ENCODE measurements at places on chromosomes 13 and 19.

DNA sequence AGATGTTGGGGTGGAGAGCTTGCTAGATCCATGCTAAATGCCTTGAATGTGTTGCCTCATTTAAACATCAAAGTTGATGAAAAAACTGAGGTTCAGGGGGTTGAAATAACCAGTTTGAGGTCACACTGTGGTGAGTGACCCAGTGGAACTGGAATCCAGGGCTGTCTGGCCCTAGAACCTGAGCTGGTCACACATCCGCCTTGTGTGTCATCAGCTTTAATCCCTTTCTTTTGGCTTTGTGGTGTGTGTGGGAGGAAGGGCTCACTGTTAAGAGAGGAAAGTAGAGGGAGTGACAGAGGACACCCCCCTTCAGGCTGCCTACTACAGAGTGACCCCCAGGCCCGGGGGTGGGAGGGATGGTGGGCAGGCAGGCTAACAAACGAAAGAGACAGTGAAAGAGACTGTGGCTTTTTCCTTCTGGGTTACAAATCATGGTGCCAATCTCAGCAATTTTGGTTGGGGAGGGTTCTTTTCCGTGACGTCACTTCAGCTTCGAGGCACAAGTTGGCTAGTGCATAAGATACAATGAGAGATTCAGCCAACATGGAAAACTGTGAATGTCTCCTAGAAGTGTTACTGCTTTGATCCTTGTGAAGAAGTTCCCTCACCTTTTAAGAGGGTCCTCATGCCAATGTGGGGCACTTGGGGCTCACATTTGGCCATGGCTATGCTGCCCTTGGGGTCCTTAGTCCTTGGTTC lies 164.9 kb downstream of the DLEU7 start:
- peak; percentile 94 for DNase-seq

DNA sequence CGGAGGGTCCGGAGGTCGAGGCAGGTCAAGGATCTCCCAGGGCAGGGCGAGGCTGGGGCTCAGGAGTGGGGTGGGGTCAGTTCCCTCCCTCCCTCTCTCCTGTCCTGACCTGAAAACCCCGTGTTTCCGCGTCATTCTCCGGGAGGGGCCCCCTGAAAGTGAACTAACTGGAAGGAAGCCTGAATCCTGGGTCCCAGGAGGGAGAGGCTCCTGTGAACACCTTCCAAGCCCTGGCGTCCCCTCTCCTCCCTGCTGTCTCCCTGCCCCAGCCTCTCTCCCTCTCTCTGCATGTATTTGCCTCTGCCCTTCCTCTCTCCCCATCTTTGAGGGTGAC lies 741 bp upstream of the CADM4 start:
- DNase-seq, result no peak

GRCh38 chr19:23525276-23525852 lies 130.1 kb upstream of the ZNF91 start:
- no peak for DNase-seq

DNA sequence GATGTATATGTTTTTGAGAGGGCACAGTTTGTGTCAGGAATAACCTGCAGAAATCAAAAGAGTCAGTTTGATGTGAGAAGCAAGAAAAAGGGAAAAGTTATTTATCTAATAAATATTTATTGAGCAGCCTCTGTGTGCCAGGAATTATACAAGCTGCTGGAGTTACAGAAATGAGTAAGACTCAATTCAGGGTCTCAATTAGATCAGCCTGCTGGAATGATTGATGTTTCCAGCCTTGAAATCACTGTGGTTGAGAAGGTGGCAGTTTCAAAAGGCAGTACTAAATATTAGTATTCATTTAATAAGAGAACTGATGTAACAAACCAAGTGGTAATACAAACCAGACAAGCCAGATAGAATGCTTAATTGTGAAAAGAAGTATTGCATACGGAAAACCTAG lies 782.4 kb upstream of the GPC6 start:
- DNase-seq, result no peak

DNA sequence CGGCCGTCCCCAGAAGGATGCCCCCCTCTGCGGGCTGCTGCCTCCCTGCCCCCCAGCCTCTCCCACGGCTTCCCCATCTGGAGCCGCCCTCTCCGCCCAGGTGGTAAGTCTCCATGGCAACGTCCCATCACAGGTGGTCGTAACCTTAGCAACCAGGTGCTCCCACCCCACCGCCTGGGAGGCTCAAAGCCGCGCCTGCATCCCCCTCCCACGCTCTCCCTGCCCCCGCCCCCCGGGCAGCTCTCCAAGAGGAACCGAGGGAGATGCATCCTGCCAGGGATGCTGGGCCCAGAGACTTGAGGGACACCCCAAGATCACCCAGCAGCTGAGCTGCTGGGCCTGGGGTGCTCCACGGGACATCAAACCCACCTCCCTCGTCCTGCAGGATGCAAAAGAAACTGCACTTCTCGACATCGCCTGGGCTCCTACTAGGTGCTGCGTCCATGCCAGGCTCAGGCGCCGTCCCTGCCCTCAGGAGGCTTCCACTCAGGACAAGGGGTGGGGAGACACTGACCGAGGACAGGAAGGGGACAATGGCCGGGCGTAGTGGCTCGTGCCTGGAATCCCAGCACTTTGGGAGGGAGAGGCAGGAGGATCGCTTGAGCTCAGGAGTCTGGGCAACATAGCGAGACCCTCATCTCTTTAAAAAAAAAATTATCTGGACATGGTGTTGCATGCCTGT lies 5.0 kb upstream of the LINGO3 start:
- DNase-seq, result no peak

- no peak for DNase-seq
Measured at GRCh38 chr19:14182476-14182875, 23.5 kb downstream of the ADGRL1 start.

DNA sequence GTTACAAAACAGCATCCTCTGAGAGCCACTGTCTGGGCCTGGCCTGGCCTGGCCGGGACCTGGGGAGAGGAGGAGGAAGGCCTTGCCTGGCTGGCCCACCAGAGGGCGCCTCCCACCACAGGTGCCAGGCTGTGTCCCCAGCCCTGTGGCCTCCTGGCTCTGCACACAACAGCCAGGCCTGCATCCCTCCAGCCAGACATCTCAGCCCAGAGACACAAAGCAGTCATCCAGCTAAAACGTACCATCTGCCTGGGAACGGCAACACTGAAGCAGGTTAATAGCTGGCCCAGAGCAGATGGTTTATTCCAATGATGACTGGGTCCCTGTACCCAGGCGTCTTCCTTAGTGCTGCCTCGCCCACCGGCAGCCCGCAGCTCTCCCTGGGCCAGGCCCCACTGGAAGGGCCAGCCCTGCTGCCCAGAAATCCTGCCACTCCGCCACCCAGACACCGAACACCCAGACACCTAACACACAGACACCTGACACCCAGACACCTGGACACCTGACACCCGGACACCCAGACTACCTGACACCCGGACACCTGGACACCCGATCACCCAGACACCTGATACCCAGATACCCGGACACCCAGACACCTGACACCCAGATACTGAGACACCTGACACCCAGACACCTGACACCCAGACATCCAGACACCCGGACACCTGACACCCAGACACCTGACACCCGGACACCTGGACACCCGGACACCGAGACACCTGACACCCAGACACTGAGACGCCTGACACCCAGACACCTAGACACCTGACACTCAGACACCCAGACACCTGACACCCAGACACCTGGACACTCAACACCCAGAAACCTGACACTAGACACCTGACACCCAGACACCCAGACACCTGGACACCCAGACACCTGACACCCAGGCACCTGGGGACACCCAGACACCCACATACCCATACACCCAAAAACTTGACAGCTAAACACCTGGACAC lies 20.1 kb downstream of the C19orf12 start:
- peak; percentile 65 for DNase-seq

GRCh38 chr19:16116067-16116466 lies 4.4 kb downstream of the RAB8A start:
- no peak for DNase-seq

DNA sequence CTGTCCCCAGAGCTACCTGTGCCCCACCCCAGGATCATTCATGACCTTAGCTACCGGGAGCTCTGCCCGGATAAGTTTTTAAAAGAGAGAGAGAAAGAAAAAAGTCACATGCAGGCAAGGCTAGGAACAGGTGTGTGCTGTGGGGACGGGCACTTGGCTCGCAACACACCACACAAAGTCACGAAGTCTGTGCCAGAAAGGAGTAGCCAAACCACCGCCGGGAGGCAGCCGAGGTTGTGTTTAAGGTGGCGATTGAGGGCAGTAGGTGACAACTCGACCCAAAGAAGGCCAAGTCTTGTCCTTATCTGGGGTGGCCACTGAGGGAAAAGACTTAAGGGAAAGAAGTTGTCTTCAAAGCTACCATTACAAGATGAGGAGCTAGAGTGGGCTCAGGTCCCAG lies 4.6 kb upstream of the TSHZ3 start:
- DNase-seq, result no peak

DNA sequence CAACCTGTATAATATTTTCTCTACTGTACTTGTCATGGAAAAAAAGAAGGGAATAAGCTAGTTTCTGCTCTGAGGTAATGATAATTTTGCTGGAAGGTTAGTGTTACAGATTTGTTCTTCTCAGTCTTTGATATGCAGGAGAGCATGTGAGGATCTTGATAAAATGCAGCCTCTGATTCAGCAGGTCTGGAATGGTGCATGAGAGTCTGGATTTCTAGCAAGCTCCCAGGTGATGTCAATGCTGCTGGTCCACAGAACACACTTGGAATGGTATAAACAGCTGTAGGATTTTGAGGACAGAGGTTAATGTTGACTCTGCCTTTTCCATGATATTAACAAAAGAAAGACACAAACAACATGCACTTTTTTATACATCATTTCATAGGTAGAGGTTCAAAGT lies 173.6 kb downstream of the NDFIP2 start:
- DNase-seq, result no peak

GRCh38 chr19:4635754-4636116 lies 3.6 kb upstream of the TNFAIP8L1 start:
- DNase-seq, result no peak

DNA sequence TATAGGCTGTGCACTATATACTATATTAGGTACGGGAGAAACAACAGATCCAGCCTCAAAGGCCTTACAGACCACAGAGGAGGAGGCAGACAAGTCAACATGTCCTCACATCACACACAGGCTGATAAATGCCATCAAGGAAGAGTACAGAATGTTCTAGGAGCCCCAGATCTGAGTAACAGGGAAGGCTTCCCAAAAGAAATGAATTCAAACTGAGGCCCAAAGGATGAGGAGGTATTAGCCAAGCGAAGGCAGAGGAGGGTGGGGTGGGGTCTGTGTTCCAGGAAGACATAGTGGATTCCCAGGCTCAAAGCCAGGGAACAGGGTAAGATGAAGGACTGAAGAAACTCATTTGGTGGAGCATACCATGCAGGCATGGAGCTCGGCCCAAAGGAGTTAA lies 55.1 kb downstream of the RXFP2 start:
- no peak for DNase-seq

DNA sequence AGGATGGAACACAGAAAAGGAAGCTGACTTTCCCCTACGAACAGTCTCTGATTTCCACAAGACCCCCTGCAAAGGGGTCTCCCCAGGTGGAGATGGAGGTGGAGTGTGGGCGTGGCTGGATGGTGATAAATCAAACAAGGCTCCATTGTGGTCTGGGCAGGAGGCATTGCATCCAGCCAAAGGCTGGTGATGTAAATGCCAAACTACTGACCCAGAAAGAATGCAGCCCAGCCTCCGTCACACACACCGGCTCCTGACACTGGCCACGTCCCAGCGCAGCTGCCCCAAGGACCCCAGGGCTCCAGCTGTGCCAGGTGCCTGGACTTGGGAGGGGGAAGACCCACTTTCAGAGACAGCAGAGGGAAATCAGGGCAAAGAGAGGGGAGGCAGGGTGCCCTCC lies 6.3 kb downstream of the SLC7A1 start:
- DNase-seq, result peak; percentile 77

- DNase-seq, result no peak
Measured at GRCh38 chr19:14544977-14545715, 15.8 kb downstream of the TECR start.

- DNase-seq, result peak; percentile 33
Measured at GRCh38 chr19:45507872-45508416, 665 bp downstream of the VASP start.

DNA sequence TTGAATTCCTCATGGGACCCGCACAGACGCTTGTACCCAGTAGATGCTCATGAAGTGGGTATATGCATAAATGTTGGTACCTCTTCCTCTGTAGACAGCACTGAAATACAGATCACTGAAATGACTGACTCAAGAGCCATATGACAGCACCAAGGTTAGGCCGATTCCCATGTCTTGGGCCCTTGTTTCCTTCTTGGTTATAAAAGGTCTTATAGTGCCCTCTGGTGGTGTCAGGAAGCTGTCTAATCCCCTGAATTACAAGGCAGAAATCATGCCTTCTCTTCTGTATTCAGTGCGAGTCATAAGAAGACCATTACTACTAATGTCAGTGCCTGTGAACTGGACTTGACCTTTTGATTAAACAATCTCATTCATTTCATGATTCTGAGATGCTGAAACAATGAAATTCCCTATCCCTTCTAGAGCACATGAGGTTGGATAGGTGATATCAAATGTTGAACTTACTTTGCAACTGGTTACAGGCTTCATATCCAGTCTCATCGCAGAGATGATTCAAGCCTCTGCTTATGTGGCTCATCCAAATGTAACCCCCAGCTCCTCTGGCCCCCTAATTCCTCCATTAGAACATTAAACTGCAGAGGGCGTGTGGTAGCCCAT lies 59.7 kb downstream of the SPATA13 start:
- peak; percentile 89 for DNase-seq

- no peak for DNase-seq
Measured at GRCh38 chr13:26742691-26743358, 17.8 kb downstream of the GPR12 start.

DNA sequence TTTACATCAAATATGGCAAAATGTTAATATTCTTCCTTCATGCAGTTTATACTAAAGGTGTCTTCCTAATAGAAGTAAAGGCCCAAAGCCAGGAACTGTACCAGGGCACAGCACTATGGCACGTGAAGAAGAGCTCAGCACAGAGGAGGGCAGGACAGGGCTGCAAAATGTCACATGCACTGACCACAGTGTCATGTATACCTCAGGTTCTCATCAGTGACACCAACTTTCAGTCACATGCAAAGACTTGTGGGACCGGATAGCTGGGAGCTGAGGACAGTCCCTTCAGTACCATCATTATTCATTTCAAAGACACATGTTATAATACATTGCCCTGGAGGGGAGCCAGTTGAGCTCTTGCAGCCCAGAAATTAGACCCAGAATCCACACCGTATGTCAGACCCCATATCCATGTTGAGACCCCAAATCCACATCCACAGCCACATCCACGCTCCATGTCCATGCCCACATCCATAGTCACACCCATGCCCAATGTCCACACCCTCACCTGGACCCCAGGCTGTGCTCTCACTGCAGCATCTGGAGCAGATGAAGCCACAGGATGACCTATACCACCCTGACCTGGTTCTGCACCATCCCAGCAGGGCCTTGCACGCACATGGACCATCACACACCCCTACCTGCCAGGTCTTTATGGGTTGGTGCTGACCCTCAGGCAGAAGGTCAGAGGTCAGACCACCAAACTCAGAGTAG lies 111.8 kb downstream of the TUBA3C start:
- DNase-seq, result no peak

DNA sequence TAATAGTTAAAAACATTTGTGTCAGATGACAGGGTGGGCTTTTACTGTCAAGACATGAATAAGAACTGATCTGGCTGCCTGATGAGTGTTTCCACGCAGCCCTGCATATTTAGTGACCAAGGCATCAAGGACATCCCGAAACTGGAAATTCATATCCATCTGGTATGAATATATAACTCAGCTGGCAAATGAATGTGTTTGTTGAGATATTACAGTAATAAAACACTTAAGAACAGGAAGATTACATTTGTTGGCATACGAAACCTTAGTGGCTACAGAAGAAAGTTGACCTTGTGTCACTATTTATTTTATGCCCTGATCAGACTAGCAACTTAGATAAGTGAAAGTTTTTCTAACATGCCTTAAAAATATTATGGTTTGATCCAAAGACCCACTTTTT lies 32.8 kb downstream of the RAP2A start:
- DNase-seq, result no peak

All from ELR (cell line).